ENCODE measurements at places on chromosomes 13 and 19. TPM values are rescaled to one million over a fixed set of nuclear protein-coding genes. Genes with fewer than 3 reads are reported as not detected.

GRCh38 chr13:59374691-59375090, 789.0 kb downstream of the DIAPH3 start:
- no peak overlapping the region for H3K27ac ChIP-seq
- H3K4me1 ChIP-seq = no peaks in the 10 kb centered on the region
- H3K36me3 ChIP-seq = no peaks in the 10 kb centered on the region
- H3K27me3 ChIP-seq = no peaks in the 10 kb centered on the region

DNA sequence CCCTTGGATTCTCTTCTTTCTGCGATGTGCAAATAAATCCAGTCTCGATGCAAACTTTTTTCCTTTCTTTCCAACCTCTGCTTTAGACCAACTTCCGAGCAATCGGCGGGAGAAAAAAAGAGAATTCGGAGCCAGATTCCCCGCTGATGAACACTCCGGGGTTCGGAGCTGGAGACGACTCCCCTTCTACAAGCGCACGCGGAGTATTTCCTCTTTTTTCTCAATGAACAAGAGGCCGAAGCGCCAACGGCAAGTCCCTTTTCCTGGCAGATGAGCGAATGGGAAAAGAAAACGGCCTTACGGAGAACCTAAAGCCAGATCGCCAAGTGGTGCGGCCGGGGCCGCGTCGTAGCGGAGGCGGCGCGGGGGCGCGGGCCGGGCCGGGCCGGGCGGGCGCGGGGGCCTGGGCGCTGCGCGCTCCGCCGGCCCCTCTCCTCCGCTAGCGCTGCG, 250 bp downstream of the SPRY2 start:
- H3K27me3 ChIP-seq = peaks cover 6% of the 10 kb centered on the region
- no peak for DNase-seq
- H3K4me1 ChIP-seq = peaks cover 5% of the 10 kb centered on the region
- H3K36me3 ChIP-seq = no peaks in the 10 kb centered on the region
- no peak overlapping the region for H3K27ac ChIP-seq

SIAH3 gene
- total RNA-seq = 0.61 TPM

GAPDHS gene
- total RNA-seq = not detected

C13orf42 gene
- not detected for total RNA-seq

Data from naive thymus-derived CD4-positive, alpha-beta T cell (primary cell).